Kidney epithelial cell (primary cell): ENCODE measurements at places on chromosomes 1 and 21.

- peak; percentile 88 for DNase-seq
Observed at GRCh38 chr21:45427331-45428271, 22.6 kb downstream of the COL18A1 start.

- no peak for DNase-seq
Observed at GRCh38 chr1:115978292-115978941, 2.1 kb downstream of the SLC22A15 start.

GRCh38 chr1:2230781-2231531 lies 2.8 kb downstream of the SKI start:
- no peak for DNase-seq

- DNase-seq: no peak
Observed at GRCh38 chr1:11790880-11791715, 14.7 kb downstream of the MTHFR start.

DNA sequence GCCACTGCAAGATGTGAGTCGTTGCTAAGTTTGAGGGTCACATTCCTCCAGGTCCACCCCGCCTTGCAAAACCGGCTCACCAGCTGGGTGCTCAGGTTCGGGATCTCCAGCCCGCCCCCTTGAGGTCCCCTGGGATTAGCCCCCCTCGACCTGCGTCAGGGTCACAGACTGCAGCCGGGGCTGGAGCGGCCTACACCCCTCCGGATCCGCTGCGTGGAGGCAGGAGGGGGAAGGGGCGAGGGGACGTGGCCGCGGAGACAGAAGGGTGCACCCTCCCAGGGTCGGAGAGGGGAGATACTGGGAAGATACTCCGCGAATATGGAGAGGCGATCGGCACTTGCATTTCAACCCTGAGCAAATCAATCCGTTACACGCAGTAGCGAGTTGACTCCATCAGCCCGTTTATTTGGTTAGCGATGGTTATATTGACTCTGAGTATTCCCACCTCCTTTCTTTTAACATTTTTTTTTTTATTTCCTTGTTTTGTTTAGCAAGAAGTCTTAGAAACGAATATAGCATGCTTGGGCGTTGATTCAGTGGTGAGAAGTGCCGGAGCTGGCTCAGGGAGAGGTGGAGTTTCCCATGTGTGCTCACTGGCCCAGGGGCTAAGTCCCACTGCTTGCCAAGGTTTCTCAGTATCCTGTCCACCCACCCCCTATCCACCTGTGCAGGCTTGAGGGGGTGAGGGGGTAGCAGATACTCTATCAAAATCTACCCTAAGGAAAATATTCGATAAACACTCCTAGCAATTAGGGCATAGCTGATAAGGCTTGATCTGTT lies 997 bp downstream of the IFNAR2 start:
- DNase-seq: peak; percentile 47

- DNase-seq: no peak
Observed at GRCh38 chr1:56065729-56066128, 513.6 kb downstream of the PLPP3 start.

DNA sequence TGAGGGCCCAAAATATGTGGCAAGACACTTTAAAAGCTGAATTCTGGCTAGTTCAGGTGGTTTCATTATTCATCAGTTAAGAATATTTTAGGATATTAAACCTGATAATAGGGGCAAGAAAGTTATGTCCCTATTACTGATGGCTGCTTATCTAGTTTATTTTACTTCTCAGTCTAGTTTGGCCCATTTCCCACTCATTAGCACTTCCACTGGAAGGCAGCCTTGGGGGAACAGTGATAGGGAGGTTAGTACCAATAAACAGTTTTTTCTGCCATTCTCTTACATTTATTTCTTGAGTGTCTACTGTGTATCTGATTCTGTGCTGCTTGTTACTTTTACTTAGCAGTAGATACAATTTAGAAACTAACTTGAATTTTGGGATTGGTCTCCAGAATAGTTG lies 9.0 kb downstream of the PPP1R12B start:
- no peak for DNase-seq

GRCh38 chr1:50591598-50591997 lies 168.4 kb upstream of the DMRTA2 start:
- no peak for DNase-seq

- DNase-seq: no peak
Observed at GRCh38 chr1:19203440-19203839, 6.6 kb downstream of the UBR4 start.

DNA sequence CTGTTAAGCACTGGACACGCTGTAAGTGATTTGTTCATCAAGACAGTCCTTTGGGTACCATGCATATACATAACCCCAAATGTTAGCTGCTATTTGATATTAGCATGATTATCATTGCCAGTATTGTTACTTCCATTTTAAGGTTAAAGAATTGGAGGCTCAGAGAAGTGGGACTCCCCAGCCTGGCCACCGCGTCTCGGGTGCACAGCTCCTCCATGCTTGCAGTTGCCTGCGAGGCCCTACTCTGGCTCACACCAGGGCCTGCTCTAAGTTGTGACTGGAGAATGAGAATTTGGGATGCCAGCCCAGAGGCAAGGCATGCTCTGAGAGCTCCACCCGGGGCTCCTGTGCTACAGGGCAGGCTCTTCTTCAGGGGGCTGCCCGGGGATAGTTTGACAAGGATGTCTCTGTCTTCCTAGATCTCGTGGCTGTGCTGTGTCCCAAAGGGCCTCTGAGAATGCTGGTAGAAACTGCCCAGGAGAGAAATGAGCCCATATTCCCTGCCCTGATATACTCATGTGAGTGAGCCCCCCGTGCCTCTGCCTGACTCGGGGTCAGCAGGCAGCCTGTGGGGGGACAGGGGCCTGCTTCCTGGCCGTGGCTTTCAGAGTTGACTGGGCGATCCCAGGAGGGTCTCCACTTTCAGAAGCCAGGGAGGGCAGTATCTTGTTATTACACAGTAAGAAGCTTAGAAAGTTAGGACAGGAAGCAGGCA lies 19.4 kb downstream of the PSEN2 start:
- DNase-seq: no peak

DNA sequence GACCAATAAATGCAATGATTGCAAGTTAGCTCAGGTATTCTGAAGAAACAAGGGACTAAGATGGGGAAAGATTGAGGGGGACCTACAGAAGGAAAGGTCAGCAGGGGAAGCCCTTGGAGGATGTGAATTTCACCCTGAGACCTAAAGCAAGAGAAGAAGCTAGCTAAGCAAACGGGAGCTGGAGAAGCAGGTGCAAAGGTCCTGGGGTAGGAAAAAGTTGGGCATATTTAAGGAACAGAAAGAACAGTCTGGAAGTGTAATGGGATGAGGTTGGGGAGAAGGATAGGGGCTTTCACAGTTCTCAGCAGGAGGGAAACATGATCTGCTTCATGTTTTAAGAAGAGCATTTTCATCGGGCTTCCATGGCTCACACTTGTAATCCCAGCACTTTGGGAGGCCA lies 89.7 kb upstream of the SLC45A1 start:
- no peak for DNase-seq

DNA sequence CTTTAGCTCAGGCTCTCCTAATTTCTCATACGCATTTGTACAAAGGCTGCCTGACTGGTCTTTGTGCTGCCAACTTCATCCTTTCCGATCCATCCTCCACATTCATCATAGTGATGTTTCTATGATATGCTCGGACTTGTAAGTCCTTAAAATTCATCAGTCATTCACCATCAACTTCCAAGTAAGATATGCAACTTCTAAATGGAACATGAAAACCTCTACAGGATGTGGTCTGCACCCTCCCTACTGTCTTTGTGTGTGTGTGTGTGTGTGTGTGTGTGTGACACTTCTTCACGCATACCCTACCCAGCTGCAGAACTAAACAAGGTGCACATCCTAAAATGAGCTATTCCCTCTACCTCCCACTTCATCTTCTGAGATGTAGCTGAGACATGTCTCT lies 397.9 kb upstream of the NR5A2 start:
- no peak for DNase-seq

DNA sequence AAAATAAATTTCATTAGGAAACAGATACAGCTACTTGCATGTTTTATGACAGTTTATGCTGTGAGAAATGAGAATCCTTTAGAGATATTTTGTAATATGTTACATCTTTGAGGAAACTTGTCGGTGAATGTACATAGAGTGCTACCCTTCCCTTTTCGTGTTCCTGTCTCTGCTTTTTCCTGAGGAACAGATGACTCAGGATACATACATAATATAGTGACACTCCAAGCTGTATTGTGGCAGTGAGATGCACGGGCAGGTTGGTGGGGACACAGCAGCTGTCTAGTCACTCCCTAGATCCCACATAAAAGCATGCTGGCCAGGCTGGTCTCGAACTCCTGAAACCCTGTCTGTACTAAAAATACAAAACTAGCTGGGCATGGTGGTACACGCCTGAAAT lies 20.9 kb upstream of the MARK1 start:
- no peak for DNase-seq

- no peak for DNase-seq
Observed at GRCh38 chr1:119011116-119011515, 23.0 kb upstream of the TBX15 start.

- no peak for DNase-seq
Observed at GRCh38 chr1:13714851-13715250, 14.9 kb downstream of the PRDM2 start.

GRCh38 chr1:107670397-107671040 lies 294.5 kb downstream of the VAV3 start:
- DNase-seq: no peak

- DNase-seq: no peak
Observed at GRCh38 chr21:45574081-45574501, 31.9 kb upstream of the SLC19A1 start.

GRCh38 chr1:11299225-11299574 lies 26.2 kb downstream of the UBIAD1 start:
- DNase-seq: no peak

DNA sequence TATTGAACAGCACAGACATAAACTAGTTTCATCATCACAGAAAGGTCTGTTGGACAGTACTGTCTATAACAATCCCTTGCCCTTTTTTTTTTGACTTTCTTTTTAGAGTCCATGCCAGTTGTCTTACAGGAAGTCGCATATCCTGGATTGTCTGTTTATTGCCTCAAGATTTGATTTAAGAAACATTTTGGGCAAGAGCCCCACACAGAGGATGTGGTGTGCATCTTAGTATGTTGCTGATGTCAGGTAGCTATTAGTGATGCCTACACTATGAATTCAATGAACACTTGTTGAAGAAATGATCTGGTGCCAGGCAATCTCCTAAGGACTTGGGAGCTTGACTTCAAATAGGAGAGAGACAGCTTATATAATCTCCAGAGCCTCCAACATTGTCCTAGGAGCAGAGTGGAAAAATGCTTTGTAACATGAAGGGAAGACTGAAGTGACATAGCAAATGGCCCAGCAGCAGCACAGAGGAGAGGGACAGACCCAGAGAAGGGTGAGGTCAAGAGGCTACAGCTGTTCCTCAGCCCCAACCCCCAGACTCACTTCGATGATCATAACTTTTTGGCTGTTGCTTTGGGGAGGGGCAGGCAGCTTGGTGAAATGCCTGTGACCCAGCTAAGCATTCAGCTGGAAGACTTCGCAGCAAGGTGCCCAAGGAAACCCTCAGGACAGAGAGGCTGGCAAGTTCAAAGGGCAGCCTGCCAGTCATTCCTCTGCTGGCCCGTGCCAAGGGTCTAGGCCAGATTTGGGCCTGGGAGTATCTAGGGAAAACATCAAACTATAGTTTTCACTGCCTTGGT lies 7.5 kb upstream of the RAB29 start:
- no peak for DNase-seq

- no peak for DNase-seq
Observed at GRCh38 chr1:212727386-212728181, 27.9 kb upstream of the BATF3 start.

DNA sequence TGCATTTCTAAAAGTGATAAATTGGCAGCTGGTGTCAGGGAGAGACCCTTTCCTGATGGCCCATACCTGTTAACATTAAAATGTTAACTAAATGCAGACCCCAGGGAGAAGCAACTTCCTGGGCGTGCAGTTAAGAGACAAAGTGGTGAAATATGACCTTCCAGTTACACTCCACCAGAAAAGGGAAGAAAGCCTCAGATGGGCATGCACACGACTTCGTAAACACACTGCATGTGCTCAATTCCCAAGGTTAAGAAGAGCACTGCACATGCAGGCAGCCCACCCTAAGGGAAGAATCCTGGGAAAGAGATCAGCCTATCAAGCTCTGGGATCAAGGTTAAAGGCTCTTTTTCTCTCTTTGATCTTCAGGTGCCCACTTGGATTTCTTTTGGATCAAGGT lies 9.7 kb upstream of the GBP6 start:
- DNase-seq: no peak

DNA sequence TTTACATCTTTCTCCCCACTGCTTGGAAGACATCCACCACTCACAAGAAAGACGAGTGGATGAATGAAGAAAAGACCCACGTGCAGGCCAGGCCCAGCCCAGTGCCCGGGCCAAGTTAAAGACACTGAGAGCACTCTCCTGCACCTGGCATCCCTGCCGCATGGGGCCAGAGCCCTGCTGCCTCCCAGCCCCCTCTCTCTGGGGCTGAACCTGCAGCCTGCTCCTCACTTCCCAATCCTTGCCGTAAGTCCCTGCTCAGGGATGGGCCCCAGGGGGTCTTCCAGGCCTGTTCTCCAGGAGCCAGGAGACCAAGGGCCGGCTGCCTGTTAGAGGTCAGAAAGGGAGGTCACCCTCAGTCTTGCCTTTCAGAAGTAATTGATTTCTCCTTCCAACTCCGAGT lies 168.5 kb upstream of the ZC3H12A start:
- no peak for DNase-seq

- DNase-seq: no peak
Observed at GRCh38 chr1:226964611-226965486, 24.8 kb downstream of the COQ8A start.

DNA sequence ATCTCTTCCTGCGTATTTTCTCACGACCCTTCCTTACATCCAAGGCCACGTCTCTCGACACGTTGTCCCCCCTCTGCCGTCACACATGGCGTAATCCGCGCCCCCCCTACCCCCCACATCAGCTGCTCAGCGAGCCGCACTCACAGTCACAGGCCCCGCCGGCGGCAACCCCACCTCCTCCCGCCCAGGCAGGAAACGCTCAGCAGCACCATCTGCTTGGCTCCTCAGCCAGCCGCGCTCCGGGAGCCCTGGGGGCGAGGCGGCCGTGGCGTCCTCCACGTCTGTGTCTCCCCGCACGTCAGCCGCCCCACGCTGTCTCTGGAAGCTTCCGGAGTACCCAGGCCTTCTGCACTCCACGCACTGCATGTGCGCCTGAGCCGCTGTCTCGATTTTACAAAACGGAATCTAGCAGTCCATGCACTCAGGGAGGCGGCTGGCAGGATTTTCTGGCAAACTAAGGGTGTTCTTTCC lies 64.6 kb downstream of the SIK1 start:
- no peak for DNase-seq

DNA sequence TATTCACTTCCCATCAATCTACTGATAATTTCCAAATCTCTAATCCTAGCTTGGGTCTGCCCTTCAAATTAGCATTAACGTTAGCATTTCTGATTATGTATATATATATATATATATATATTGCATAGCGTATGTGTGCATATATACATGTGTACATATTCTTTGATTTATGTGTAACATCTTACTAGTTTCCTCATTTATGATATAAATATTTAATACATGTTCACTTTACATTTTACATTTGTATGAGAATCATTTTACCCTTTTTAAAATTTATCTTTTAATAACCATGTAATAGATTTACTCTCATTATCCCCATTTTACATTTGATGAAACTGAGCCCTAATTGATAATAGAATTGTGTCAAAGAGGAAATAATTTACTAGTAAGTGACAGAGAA lies 164.7 kb downstream of the ZNF648 start:
- DNase-seq: no peak

GRCh38 chr1:34884961-34885360 lies 25.4 kb upstream of the SMIM12 start:
- DNase-seq: no peak

- peak; percentile 61 for DNase-seq
Observed at GRCh38 chr1:53508991-53509666, 49.9 kb downstream of the DMRTB1 start.
